Left renal pelvis (tissue), 4 donors: ENCODE measurements at places on chromosomes 7 and 10.

- peak; percentile 68 for DNase-seq
Observed at GRCh38 chr10:52216852-52217251, 97.2 kb upstream of the DKK1 start.

DNA sequence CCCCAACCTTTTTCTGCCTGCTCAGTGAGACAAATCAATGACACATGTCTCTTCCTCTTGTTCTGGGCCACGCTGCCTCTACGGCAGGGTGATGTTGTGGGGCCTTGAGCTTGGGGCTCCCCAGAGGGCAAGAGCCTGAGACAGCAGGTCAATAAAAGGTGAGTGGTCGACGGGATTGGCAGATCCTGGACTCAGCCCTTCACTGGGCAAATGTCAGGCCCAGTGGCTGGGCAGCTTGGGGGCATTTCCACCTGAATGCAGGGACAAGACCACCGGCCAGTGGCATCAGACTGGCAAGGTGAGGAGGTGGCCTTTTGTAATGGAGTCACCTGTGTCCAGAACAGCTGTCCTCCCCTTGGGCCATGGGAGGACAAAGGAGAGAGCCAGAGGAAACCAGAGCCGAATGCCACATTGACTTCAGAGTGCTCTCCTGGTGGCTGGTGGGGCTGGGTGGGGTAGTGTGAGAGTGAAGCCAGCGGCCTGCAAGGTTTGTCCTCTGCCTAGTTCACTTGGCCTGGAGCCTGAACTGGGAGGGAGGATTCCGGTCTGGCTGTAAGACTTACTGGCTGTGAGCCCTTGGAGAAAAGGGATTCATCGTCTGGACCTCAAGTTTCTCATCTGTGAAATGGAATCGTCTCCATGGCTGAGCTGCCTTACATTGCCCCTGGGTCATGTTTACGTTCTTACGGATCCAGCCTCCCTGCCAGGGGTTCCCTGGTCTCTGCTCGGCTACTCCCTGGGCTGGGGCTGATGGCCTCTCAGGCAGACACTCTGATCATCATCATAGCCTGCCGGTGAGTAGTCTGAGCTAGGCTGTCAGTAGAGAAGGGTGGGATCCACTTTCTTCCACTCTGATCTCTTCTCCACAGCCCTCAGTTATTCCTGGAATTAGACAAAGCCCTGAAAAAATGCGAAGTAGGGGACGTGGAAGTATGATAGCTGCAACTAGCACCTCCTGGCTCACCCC, 25.4 kb upstream of the CRHR2 start:
- no peak for DNase-seq

DNA sequence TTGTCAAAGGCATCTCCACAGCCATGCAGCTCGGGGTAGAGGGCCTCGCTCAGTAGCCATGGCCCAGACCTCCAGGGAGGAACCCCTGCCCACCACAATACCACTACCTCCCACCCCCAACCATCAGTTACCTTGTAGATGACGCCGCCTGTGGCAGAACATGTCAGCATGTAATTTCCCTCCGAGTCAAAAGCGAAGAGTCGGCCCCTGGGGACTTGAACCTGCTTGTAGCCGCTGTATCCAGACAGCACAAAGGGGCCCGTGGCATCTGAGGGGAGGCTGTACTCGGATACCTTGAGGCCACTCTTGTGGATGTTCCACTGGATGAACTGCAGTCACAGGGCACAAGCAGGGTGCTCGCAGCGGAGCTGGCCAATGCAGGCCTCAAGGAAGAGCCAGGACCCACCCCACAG, 16.3 kb upstream of the CYREN start:
- DNase-seq = no peak

DNA sequence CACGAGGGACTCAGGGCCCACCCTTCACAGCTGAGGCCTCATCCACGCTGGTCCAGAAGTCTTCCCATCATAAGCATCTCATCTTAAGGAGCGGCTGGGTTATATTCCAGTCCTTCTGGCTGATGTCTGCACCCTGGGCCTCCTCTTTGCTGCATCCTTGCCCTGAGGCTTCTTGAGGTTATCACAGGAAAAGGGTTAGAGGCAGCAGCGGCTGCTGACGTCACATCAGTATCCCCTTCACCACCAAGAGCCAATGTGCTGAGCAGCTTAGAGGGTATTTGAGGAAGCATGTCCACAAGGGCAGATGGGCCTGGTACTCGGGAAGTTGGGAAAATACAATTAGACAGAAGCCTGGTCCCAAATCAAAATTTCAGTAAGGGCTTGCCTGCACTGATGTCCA, 125.1 kb downstream of the PLXNA4 start:
- DNase-seq = no peak

DNA sequence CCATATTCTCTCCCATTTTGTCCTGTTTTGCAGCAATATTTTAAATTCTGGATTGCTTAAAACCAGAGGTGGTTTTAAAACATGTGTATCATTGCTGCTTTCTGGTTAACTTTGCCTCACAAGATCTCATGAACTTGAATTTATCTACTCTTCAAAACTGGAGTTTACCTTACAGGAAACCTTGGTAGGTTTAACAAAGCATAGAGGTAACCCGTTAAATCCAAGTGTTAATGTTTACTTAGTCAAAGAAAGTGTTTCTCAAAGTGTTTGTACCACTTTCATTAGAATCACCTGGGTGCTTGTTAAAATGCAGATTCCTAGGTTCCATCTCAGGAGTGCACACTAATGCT, 44.0 kb upstream of the VDAC2 start:
- no peak for DNase-seq

DNA sequence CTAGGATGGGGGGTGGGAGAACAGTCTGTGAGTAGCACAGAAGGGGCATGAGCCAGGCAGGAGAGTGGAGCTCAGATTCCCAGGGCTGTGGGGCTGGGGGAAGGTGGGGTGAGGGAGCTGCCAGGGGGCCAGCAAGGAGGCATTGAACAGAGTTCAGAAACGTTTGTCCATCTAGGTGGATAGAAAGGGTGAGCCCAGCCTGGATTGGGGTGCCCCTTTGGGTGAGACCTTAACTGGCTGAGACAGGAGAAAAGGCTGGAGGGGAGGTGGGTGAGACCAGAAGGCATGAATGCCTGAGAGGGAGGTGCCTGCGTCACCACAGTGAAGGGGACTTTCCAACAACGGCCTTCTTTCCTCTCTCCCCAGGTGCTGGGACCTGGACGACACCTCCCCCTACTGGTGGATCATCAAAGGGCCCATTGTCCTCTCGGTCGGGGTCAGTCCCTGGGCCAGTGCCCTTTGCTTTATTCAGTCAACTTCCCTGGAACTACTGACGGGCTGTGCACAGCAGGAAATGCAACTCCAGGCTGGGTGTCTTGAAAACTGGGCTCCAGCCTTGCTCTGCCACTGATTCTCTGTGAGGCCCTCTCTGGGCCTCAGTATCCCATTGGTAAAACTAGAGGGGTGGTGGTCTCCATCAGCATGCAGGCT, 11.0 kb downstream of the GHRHR start:
- peak; percentile 17 for DNase-seq

- no peak for DNase-seq
Observed at GRCh38 chr7:26617066-26617465, 247.3 kb downstream of the SKAP2 start.

DNA sequence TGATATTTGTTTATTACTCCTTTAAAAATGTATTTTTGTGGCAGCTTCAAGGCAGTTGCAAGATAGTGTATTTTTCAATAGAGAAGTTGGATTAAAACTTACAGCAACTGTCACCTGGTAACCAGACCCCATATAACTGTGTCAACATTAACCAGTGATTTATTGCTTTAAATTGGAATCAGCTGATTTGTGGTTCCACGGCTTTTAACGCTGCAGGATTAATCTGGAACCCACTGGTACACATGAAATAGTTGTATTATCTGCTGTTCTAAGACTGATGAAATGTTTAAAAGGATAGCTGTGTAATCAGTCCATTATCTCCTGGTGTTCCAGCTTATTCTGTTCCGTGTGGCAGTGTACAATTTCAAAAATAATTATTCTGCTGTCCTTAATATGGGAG, 180.2 kb downstream of the CELF2 start:
- no peak for DNase-seq

- DNase-seq = no peak
Observed at GRCh38 chr10:1054684-1055083, 1.5 kb upstream of the WDR37 start.
